ENCODE measurements at places on chromosomes 5 and 9. TPM values are rescaled to one million over a fixed set of nuclear protein-coding genes. Genes with fewer than 3 reads are reported as not detected.
A peak's percentile ranks its signal among the peaks of the same experiment; 100 is the strongest.

DNA sequence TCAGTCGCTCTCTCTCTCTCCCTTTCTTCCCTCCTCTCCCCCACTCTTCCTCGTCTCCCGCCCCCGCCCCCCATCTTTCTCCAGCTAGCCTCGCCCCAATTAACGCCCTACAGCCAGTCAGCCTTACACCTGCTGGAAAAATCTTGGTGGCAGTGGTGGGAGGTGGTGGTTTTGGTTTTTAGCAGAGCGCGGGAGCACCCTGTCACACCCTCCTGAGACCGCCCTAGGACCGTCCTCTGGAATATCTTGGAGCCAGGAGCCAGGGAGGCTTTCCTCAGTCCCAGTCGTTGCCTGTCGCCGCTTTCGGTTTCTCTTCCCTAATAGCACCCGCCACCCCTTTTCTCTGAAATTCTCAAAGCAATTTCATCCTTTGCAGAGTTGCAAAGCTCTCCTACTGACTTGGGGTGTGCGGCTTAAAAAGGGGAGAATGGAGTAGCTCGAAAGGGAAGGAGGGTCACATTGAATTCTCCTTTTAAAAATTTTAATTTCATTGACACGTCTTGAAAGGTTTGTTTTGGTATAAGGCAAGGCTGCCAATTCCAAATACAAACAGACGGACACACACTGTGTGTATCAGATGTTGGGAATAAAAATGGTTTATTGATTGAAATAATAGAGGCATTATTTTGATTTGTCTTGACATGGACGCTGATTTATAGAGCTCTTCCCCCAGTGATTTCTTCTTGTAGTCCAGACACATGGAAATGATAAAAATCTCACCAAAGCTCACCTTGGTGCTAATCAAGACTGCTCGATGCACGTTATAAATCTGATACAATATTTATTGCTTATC is 301.3 kb downstream of the PARP8 start:
- DNase-seq = peak; percentile 78
- peaks cover 87% of the 10 kb centered on the region for H3K27me3 ChIP-seq
- no peaks in the 10 kb centered on the region for H3K36me3 ChIP-seq
- H3K27ac ChIP-seq = no peak overlapping the region
- H3K4me3 ChIP-seq = peak overlapping the region; percentile 78

- H3K27me3 ChIP-seq = no peaks in the 10 kb centered on the region
- H3K4me3 ChIP-seq = no peak overlapping the region
- peak; percentile 33 for DNase-seq
- no peaks in the 10 kb centered on the region for H3K4me1 ChIP-seq
- no peaks in the 10 kb centered on the region for H3K36me3 ChIP-seq
These were observed 11.3 kb upstream of the EXOC3 start for GRCh38 chr5:431711-432050.

The INVS gene
- 21.2 TPM for total RNA-seq

- no peak overlapping the region for H3K4me3 ChIP-seq
- H3K27ac ChIP-seq = no peak overlapping the region
- H3K36me3 ChIP-seq = no peaks in the 10 kb centered on the region
These were observed 68.5 kb downstream of the FRMD3 start for GRCh38 chr9:83469722-83470121.

Measured in endodermal cell (in vitro differentiated cells).